Forelimb muscle (tissue), 1 donor: ENCODE measurements at places on chromosomes 2 and 18. TPM values are rescaled to one million over a fixed set of nuclear protein-coding genes. Genes with fewer than 3 reads are reported as not detected.

DNA sequence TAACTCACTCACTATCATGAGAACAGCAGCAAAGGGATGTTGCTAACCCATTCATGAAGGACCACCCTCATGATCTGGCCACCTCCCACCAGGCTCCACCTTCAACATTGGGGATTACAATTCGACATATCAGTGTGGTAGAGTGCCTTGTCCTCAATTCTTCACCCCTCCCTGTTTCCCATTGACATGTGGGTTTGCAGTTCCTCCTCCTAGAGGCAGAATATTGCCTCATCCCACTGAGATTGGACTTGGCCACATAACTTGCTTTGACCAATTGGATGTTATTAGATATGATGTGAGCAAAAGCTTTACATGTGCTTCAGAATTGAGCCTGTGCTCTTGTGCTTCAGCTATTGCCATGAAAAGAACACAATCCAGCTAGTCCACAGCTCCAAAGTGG, 217.0 kb upstream of the CXCR4 start:
- DNase-seq, result no peak

The VWA3B gene
- polyA plus RNA-seq, result 1.6 TPM

The CRACDL gene
- polyA plus RNA-seq, result 1.1 TPM

DNA sequence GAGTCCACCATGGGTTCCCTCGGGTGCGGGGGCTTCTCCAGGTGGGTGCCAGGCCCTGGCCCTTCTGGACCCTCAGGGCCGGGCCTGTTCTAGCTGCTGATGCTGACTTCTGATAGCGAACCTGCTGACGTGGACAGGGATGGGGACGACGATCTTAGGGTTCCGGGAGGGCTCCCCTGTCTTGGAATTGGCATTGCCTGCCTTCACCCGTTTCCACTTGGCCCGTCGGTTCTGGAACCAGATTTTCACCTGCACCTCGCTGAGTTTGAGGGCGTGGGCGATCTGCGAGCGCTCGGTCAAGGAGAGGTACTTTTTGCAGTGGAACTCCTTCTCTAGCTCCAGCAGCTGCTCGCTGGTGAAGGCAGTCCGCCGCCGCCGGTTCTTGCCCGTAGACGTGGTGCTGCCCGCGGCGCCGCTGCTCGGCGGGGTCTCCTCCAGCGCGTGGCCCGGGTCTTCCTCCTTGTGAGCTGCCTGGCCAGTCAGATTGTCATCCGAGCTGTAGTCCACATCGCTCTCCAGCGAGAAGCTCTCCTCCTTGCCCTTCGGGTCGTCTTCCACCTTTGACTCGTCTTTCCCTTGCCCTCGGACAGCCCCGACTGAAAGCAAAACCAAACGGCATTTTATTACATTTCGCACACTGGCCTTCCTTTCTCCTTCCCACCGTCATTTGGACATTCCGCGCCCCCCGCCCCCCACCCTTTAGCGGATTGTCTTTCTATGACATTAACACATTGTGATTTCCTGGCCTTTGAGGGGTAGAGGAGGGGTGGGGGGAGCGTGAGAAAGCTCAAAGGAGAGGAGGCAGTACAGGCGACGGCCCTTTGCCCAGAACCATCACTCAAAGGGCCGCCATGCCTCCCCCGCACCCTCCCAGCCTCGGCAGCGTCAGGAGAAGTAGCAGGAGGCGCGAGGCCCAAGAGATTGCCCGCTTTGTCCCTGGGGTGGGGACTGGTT, 2.1 kb downstream of the GBX2 start:
- DNase-seq, result no peak

GRCh38 chr2:33619028-33619427, 19.9 kb upstream of the FAM98A start:
- no peak for DNase-seq

The OXER1 gene
- 7.2 TPM for polyA plus RNA-seq

- no peak for DNase-seq
Measured at GRCh38 chr2:135839713-135840112, 2.7 kb upstream of the LCT start.

GRCh38 chr18:449374-449773, 51.1 kb downstream of the COLEC12 start:
- no peak for DNase-seq

DNA sequence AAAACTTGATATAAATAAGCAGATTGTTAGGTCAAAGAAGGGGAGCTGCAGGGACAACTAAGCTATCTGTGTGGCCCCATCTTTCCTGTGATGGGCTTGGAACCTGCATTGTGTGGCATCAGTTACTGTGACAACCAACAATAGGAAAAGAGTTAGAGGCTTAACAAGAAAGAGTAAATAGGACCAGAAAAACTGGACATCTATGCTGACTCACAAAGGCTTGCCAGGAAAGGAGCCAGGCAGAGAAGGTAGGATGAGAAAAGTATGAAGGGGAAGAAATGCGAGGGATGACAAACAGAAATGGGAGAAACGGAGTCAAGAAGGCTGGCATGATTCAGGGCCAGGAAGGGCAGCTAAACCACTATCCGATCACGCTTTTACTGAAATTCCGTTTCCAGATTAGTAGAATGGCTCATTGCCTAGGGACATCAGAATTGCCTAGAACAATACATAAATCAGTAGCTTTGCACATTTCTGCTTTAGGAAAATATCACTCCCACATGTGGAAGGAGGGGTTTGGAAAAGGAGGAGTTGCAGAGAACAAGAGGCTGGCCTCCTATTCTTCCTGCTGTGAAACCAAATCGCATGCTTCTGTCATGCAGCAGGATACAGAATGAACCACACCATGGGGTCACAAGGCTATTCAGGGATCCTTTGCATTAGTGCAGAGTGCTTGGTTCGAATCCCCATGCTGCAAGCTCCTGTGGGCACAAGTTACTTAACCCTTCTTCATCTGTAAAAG, 7.3 kb downstream of the PLA2R1 start:
- DNase-seq, result peak; percentile 35

The C2orf74 gene
- polyA plus RNA-seq, result 15.4 TPM
